Activated CD4-positive, alpha-beta memory T cell treated with anti-CD3 and anti-CD28 coated beads, Interleukin-2, amount 10 ng/mL, durations not matched to agents 7 days and 5 days (primary cell): ENCODE measurements at places on chromosomes 12 and 14.

- no peak overlapping the region for H3K27ac ChIP-seq
- H3K4me1 ChIP-seq = no peaks in the 10 kb centered on the region
- H3K36me3 ChIP-seq = peaks cover 5% of the 10 kb centered on the region
- DNase-seq = no peak
- H3K27me3 ChIP-seq = no peaks in the 10 kb centered on the region
- H3K4me3 ChIP-seq = no peak overlapping the region
Measured at GRCh38 chr12:100024974-100025555, 40.3 kb upstream of the ANKS1B start.

DNA sequence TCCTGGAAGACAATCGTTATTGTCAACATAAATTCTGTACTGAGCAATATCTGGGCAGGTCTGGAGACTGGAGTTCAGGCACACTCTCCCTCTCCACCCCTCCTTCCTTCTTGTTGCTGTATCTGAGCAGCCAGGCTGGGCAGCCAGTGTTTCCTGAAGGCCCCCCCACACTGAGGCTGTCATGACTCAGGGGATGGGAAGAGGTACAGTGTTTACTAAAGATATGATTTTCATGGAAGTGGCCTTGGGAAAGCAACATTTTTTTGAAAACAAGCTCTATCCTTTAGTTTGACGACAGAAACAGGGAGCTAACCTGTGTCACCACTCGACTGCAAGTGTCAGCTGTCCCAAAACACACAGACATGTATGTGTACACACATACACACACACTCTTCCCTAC lies 1485.4 kb upstream of the TMEM132C start:
- no peaks in the 10 kb centered on the region for H3K36me3 ChIP-seq
- no peak overlapping the region for H3K27ac ChIP-seq

DNA sequence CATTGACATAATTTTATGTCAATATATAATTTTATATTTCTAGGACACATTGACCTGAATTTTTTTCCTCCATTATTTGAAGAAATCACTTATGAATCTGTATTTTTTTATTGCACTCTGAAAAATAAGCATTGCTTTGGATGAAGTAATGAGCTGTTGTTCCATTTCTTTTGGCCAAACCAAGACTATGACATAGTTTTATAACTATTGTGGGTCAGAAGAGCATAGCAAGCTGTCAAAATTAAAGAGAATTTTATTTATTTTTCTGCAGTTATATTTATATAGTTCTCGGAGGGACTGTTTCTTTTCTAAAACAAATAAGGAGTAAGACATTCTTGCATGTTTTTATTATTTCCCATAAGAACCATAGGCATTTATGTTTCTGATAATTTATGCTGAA lies 8.5 kb downstream of the C12orf75 start:
- peaks cover 65% of the 10 kb centered on the region for H3K4me1 ChIP-seq
- H3K27me3 ChIP-seq = no peaks in the 10 kb centered on the region
- H3K27ac ChIP-seq = no peak overlapping the region
- DNase-seq = no peak

DNA sequence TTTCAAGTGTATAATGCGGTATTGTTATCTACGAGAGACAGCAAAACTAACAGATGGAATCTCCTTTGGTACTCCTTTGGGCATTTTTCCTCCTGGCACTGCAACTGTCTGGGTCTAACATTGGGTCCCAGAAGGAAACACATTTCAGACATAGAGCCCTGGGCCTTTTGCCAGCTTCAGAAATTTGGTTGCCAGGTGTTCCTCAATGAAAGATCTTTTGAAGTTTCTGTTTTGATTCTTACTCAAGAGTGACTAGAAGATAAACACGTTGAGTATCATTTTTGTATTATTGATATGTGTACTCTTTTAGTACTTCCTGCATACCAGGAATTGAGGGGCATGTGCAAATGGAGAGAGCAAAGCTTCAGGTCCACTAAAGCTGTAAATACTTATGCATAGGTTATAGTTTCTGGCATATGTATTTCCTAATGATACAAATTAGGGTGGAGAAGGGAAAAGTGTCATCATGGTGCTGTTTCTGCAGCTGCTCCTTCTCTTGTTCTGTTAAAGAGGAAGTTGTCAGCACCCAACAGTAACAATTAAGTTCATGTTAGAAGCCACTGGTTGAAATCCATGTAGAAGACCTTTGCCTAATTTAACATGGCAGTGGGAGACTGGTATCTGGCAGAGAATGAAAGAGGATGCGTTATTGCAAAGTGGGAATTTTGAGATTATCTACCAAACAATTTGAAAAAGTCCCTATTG lies 53.5 kb downstream of the SLC38A6 start:
- H3K4me1 ChIP-seq = peaks cover 23% of the 10 kb centered on the region
- H3K27ac ChIP-seq = peak overlapping the region; percentile 66
- no peaks in the 10 kb centered on the region for H3K27me3 ChIP-seq
- peaks cover 7% of the 10 kb centered on the region for H3K36me3 ChIP-seq

DNA sequence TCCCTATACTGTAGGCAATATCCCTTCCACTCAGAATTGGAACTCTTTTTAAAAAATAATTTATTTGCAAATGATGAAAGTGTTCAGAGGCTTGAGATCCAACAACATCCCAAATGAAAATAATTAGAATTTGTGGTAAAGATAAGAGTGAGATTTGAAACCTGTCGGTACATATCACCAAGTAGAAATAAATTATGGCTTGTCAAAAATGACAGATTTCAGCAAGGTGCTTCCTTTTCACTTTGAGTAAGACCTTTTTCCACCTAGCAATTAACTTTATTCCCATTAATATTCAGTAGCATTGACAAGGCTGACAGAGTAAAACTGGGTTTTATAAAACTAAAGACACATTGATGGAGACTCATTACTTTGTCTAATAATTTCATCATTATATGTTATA lies 107.7 kb upstream of the PRKD1 start:
- no peaks in the 10 kb centered on the region for H3K36me3 ChIP-seq
- no peak overlapping the region for H3K4me3 ChIP-seq
- H3K27ac ChIP-seq = no peak overlapping the region

DNA sequence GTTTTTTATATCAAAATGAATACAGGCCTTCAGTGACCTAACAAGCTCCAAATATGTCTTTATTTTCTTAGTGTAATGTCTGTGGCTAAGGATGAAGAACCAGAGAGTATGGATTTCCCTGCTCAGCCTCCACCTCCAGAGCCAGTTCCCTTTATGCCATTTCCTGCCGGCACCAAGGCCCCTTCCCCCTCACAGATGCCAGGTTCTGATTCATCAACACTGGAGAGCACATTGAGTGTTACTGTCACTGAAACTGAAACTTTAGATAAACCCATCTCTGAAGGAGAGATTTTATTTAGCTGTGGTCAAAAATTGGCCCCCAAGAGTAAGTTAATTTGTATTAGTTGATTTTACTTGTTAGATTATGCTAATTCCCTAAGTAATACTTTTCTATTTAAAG lies 61.0 kb downstream of the KIAA0586 start:
- peak overlapping the region; percentile 42 for H3K27ac ChIP-seq
- H3K27me3 ChIP-seq = no peaks in the 10 kb centered on the region
- no peak overlapping the region for H3K4me3 ChIP-seq
- H3K4me1 ChIP-seq = peaks cover 12% of the 10 kb centered on the region

GRCh38 chr14:68389943-68390342 lies 402.9 kb downstream of the ZFP36L1 start:
- DNase-seq = no peak
- no peak overlapping the region for H3K4me3 ChIP-seq
- no peaks in the 10 kb centered on the region for H3K4me1 ChIP-seq
- no peak overlapping the region for H3K27ac ChIP-seq
- H3K27me3 ChIP-seq = no peaks in the 10 kb centered on the region
- H3K36me3 ChIP-seq = no peaks in the 10 kb centered on the region

DNA sequence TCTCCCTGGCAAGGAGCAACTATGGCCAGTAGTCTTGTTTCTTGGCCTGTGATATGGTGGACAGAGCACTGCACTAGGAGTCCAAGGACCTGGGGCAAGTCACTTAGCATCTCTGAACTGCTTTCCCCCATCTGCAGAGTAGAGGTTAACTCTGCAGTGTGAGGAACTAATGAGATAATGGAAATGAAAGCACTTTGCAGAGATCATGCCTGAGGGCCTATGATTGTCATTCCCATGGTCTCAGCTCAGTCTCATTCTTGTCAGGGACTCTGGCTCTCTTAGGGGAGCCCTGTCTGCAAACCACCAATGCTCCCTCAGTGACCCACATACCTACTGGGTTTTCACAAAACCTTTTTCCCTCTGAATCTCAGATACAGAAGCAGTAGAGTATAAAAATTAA lies 6.5 kb upstream of the PNMA1 start:
- H3K36me3 ChIP-seq = peaks cover 70% of the 10 kb centered on the region
- DNase-seq = no peak
- H3K4me3 ChIP-seq = no peak overlapping the region

GRCh38 chr14:94136575-94137331 lies 7.3 kb upstream of the IFI27L2 start:
- peaks cover 21% of the 10 kb centered on the region for H3K27me3 ChIP-seq
- peaks cover 15% of the 10 kb centered on the region for H3K4me1 ChIP-seq
- H3K36me3 ChIP-seq = peaks cover 6% of the 10 kb centered on the region
- H3K4me3 ChIP-seq = no peak overlapping the region

GRCh38 chr12:6845395-6845794 lies 4.7 kb downstream of the GNB3 start:
- no peak overlapping the region for H3K27ac ChIP-seq
- peaks cover 41% of the 10 kb centered on the region for H3K36me3 ChIP-seq
- no peaks in the 10 kb centered on the region for H3K27me3 ChIP-seq
- no peak overlapping the region for H3K4me3 ChIP-seq
- DNase-seq = no peak
- H3K4me1 ChIP-seq = peaks cover 23% of the 10 kb centered on the region

DNA sequence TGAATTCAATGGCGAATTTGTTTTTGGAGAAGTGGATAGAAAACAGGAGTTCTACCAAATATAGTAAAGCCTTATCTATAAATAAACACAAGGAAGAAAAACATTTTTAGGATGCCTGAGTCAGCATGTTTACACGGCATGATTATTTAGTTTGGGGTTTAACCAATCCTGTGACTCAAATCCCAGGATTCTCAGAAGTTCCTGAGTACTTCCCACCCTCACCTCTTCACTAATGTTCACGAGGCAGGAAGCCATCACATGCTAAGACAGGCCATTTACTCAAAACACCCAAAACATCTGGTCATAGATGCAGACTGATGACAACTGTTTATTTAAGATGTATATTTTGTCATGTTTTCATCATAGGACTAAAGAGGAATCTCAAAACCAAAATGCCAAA lies 3.4 kb upstream of the GLRX5 start:
- peaks cover 63% of the 10 kb centered on the region for H3K4me1 ChIP-seq
- H3K36me3 ChIP-seq = peaks cover 22% of the 10 kb centered on the region
- peak overlapping the region; percentile 85 for H3K27ac ChIP-seq
- H3K4me3 ChIP-seq = no peak overlapping the region
- no peak for DNase-seq

- H3K27me3 ChIP-seq = peaks cover 32% of the 10 kb centered on the region
- H3K27ac ChIP-seq = no peak overlapping the region
- no peaks in the 10 kb centered on the region for H3K4me1 ChIP-seq
- H3K4me3 ChIP-seq = no peak overlapping the region
Measured at GRCh38 chr12:12138203-12139154, 67.7 kb downstream of the BCL2L14 start.

DNA sequence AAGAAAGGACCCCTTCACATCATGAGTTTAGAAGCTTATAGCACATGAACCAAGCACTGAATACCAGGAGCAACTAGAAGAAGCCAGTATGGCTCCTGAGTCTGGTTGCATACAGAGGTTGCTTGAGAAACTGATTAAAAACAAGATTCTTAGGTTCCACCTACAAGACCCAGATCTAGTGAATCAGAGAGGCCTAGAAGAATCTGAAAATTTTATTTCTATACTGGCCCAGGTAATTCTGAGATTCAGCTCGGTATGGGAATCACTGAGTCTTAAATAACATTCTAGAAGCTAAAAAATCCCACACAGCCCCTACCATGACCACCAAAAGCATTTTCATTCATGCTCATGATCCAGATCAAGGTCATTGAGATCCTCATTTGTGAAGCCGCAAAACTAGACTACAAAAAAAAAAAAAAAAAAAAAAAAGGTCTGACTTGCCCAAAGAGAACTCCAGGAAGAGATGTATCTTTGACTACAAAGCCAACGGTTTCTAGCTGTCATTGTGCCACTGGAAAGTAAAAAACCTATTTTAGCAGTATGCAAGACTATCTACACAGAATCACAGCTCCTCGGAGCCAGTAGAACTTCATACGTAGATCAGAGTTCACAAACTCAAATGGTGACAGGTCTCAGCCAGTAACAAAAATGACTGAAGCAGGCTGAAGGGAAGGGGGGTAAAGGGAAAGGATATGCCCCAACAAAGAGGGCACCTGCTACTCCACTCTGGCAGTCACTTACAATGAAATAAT lies 168.4 kb upstream of the EGLN3 start:
- no peak for DNase-seq
- no peak overlapping the region for H3K4me3 ChIP-seq
- H3K36me3 ChIP-seq = no peaks in the 10 kb centered on the region

DNA sequence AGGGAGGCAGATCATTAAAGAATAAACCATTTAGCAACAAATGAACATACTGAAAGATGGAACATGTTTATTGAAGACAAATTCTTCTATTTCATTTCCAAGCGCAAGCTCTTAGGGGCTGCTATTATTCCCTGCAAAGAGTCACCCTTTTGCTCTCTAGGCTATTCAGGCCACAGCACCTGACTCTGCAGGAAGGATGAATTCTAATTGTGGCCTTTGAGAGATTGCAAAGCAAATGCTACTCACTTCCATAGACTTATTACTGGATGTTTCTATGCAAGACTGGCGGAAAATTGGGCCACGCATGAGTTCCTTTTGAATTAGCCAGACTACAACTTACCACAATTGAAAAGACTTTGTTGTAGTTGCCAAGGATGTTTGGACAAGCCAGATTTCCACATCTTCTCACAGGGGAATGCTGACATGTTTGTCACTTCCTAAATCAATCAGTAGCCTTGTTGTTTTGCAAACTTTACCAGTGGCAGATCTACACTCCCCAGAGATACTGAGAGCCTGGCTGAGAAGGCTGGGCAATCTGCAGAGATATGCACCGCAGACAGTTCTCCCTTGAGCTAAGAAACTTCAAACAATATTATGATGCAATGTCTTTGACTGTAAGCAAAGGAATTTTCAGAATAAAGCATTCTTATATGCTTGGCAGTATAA lies 334.3 kb upstream of the SYT1 start:
- no peak overlapping the region for H3K27ac ChIP-seq
- no peak for DNase-seq
- no peaks in the 10 kb centered on the region for H3K4me1 ChIP-seq
- H3K36me3 ChIP-seq = no peaks in the 10 kb centered on the region
- H3K27me3 ChIP-seq = no peaks in the 10 kb centered on the region

- no peaks in the 10 kb centered on the region for H3K4me1 ChIP-seq
- H3K27me3 ChIP-seq = no peaks in the 10 kb centered on the region
- DNase-seq = no peak
- no peak overlapping the region for H3K4me3 ChIP-seq
- H3K36me3 ChIP-seq = no peaks in the 10 kb centered on the region
Measured at GRCh38 chr12:84641940-84642545, 270.6 kb downstream of the SLC6A15 start.

GRCh38 chr12:86170051-86170450 lies 86.1 kb downstream of the MGAT4C start:
- H3K27me3 ChIP-seq = no peaks in the 10 kb centered on the region
- H3K27ac ChIP-seq = no peak overlapping the region
- H3K4me3 ChIP-seq = no peak overlapping the region
- no peaks in the 10 kb centered on the region for H3K4me1 ChIP-seq
- H3K36me3 ChIP-seq = no peaks in the 10 kb centered on the region
